ENCODE measurements at places on chromosomes 4 and X.

DNA sequence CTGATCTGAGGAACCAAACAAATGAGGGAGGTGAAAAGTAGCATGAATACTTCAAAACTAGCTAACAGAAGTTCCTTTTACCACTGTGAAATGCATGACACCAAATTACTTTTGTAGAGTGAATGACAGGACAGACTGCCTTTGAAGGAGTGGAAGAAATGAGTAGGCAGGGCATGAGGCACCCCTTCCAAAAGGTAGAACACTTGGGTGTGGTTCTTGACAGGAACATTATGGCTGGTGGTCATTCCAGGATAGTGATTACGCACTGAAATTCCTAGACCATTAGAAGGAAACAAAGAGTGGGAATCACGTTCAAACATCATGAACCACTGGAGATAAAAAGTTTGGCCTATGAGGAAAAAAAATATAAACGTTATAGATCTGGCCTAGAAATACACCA is 4.9 kb downstream of the HUWE1 start:
- ATAC-seq = no peak

DNA sequence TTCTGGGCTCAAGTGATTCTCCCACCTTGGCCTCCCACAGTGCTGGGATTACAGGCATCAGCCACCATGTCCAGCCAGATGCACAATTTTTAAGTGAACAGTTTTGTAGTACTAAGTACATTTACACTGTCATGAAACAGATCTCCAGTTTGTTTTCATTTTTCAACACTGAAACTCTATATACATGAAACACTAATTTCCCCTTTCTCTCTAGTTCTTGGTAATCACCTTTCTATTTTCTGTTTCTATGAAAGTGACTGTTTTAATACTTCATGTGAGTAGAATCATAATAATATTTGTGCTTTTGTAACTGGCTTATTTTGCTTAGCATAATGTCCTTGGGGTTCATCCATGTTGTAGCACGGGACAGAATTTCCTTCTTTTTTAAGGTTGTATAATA is 237.4 kb downstream of the CAMK2D start:
- ATAC-seq = peak; percentile 51

GRCh38 chr4:680928-681645 is 6.7 kb downstream of the MYL5 start:
- ATAC-seq = peak; percentile 57

DNA sequence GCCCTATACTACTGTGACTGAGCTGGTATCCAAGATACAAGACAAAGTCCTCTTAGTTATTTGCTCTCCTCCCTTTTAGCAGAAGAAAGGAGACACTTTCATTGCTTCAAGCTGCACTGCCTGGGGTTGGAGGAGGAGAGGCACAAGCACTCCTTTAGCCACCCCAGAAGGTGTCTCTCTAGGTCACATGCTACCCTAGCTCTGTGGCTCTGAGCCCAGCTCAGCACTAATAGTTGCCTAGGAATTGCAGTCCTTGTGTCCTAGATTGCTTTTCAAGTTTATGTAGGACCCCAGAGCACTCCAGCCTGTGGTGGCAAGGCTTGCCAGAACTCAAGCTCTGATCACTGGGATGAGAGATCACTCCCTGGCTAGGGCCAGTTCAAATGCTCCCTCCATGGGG is 24.4 kb upstream of the LHFPL1 start:
- no peak for ATAC-seq

- no peak for ATAC-seq
Measured at GRCh38 chrX:141619336-141619735, 29.8 kb downstream of the SPANXA2 start.

DNA sequence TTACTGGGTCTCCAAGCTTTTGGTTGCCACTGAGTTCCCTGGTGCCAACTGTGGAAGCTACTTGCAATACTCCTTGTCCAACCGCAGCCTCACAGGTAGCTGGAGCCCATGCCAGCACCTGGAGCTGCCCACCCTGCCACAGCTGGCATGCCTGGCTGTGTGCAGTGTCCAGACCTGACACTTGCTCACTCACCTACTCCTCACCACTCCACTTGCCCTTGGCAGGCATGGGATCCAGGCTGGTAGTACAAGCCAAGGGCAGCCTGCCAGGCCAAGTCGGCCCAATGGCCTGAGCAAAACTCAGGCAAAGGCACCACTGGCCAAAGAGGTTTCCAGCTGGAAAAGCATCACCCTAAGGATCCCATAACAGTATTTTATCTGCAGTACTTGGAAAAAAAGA is 246.3 kb downstream of the PDGFC start:
- ATAC-seq = no peak

GRCh38 chrX:119229253-119229615 is 6.9 kb upstream of the PGRMC1 start:
- ATAC-seq = no peak

GRCh38 chr4:182306792-182307507 is 63.7 kb downstream of the TENM3 start:
- ATAC-seq = no peak

- ATAC-seq = no peak
Measured at GRCh38 chr4:139984471-139984870, 169.5 kb downstream of the MAML3 start.

GRCh38 chrX:148929686-148930085 is 429.3 kb downstream of the AFF2 start:
- ATAC-seq = no peak

GRCh38 chr4:157706155-157706554 is 466.7 kb downstream of the GASK1B start:
- ATAC-seq = no peak

- ATAC-seq = no peak
Measured at GRCh38 chr4:55920571-55920970, 28.2 kb upstream of the CEP135 start.

GRCh38 chr4:140748171-140748570 is 8.0 kb downstream of the TBC1D9 start:
- no peak for ATAC-seq

DNA sequence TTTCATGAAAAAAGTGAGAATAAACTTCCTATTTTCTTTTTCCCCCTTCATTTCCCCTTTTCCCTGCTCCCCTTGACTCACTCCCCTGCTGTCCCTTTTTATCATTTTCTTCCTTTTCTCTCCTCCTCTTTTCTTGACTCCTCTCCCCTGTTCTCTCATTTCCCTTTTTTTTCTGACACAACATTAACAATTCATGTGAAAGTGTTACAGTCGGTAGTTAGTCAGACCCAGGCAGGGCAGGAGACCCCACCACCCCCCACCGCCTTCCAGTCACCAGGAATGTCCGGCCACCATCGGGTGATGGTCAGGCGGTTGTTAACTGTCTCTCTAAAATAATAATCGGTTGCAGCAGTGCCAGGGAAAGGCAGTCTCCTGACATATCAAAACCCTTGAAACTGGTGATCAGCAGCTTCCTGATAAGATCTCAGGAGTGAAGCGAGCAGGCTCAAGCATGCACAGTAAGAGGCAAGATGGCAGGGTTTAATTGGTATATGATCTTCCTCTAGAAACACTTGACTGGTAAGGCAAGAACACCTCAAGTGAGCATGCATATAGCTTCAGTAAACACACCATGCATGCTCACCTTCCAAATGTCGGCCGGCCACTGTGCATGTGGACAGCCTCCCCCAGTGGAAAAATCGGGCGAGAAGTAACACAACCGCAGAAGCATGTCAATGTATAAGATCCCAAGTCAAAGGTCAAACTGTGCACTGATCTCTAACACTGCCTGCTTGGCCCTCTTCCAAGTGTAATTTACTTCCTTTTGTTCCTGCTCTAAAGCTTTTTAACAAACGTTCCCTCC is 191.4 kb downstream of the NDST4 start:
- no peak for ATAC-seq

DNA sequence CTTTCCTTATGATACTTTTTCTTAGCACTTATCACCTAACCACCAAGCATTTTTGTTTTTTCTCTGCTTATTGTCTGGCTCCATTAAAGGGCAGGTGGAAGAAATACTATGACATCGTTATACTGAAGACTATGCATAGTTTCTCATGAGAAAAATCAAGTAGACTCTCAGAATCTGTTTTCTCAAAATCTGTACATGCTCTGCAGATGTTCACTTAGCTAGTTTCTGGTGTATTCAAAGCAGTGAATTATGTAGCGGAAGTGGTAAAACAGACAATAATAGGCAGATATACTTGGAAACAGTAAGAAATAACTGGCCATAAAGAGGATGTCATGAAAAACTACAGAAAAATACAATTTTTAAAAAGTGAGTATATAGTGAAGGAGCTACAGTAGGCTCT is 146.0 kb downstream of the STIM2 start:
- ATAC-seq = no peak

DNA sequence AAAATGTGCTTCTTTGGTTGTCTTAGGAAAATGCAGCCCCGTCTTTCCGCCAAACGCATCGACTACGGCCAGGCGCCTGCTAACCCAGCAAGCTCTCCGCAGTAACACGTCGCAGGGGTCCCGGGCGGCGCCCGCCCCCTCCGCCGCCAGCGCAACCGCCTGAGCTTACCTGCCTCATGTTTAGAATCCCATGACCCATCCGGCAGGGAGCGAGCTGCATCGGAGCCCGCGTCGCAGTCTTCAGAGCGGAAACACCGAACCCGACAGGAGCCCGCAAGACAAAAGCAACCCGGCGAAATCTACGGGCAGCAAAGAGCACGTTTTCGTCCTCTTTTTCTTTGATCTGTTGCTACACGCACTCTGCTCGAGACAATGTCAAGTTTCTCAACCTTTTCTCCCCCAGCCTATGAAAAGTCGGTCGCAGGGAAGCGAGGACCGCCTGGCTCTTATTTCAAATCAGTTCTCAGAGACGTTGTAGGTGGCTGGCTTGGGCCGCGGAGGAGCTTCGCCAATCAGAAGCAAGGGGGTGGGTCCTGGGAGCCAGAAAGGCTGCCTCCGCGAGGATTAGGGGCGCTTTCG is at the start of gene MID1:
MID1 (minus strand) TSS at position 465 of the 579 bp plus-strand sequence. CDS start 53,038 bp downstream, outside the sequence.
- ATAC-seq = no peak

DNA sequence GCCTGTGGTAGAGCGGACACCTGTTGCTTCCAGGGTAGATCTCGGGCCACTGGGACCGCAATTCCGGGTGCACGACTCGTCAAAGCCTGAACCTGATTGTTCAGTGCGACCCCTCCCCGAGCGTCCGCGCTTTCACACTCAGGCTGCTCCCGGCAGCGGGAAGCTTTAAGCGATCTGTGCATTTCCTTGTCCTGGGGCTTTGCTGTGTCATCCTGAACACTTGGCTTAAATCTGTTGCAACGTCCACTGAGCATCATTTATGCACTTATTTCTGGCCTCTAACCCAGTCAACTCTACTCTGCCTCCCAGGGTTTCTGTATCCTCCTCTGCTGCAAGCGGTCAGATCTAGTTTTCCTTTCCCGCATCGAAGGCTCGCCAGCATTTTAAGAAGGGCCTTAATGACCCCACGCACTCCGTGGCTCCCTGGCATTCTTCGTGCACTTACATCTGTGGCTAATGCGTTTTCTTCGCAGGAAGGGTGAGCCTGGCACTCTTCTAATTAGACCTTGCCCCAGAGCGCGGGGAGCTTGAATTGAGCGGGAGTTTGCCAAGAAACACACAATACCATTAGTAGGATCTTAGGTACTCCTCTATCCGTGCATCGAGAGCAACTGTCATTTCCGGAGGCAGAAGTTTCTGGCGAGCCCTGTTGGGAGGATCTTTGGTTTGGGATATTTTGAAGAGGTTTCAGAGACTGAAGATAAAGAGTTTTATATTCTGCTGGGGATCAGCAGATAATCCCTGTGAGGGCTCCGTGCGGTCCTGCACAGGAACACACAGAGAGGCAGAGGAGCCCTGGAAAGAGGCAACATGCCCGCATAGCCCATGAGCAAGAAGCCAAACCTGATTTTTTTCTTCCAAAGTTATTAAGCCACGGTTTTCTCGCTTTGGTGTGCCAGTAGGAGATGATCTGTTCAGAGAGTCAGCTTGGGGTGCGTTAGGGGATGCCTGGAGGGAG is 654 bp upstream of the DDIT4L start:
- ATAC-seq = no peak

DNA sequence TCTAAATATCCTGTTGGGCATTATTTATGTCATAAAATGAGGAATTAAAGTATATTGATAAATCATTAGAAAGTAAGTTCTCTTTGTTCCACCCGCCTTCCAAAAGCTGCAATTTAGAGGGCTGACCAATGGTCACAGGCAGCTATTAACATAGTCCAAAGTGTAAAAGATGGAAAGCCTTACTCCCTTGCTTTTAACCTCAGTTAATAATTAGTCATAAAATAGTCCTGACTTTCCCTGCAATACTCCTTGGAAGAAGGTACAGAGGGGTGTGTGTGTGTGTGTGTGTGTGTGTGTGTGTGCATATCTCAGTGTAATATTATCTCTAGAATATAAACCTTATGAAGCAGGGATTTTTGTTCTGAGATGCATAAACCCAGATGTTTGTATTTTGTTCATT is 275.4 kb downstream of the FAT4 start:
- ATAC-seq = no peak

DNA sequence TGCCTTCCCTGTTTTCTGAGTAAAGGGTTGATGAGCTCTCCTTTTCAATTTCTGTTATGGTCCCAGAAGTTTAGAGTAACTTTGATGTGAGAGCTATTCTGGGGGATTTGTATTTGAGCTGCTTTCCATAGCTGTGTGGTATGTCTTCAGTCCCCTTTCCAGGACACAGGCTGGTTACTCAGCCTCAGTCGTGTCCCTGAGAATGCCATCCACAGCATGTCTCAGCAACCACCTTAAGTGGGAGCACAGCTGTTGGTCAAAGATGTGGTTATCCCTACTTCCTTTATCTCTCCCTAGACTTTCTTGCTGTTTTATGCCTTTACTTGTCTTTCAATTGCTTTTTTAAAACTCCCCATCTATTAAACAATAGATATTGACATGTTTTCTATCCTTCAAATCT is 37.8 kb downstream of the RNF175 start:
- no peak for ATAC-seq

GRCh38 chr4:163554870-163555465 is 60.5 kb downstream of the TMA16 start:
- ATAC-seq = no peak

- ATAC-seq = no peak
Measured at GRCh38 chr4:118077767-118078105, 43.5 kb downstream of the NDST3 start.

DNA sequence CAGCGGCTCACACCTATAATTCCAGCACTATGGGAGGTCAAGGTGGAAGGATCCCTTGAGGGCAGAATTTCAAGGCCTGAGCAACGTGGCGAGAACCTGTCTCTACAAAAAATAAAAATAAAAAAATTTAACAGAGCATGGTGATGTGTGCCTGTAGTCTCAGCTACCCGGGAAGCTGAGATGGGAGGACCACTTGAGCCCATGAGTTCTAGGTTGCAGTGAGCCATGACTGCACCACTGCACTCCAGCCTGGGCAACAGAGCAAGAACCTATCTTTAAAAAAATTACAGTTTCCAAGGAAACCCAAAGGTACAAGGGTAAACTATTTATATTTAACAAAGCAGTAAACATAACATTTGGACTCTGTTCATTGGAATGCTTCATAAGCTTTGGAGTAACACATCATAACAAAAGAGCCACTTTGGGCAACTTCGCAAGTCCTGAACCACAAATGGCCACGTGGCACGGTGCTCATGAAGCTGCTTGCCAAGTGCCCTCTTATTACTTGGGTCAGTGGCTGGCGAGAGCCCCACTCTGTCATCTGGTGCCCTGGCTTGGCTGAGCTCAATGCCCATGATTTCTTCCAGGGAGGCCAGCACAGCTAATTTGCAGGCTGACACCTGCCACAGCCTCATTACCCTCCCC is 165.6 kb downstream of the SH3KBP1 start:
- ATAC-seq = no peak

- no peak for ATAC-seq
Measured at GRCh38 chr4:124483048-124483906, 229.3 kb downstream of the ANKRD50 start.

- ATAC-seq = peak; percentile 44
Measured at GRCh38 chrX:9258421-9259104, 206.3 kb upstream of the TBL1X start.
